ENCODE measurements at places on chromosomes 2 and 18.
A peak's percentile ranks its signal among the peaks of the same experiment; 100 is the strongest.

GRCh38 chr2:69992310-69993047, 31.0 kb upstream of the ASPRV1 start:
- DNase-seq: no peak

GRCh38 chr2:54336136-54336976, 80.3 kb upstream of the TSPYL6 start:
- DNase-seq: no peak

- no peak for DNase-seq
These were observed 56.9 kb upstream of the PELI1 start for GRCh38 chr2:64201151-64201550.

DNA sequence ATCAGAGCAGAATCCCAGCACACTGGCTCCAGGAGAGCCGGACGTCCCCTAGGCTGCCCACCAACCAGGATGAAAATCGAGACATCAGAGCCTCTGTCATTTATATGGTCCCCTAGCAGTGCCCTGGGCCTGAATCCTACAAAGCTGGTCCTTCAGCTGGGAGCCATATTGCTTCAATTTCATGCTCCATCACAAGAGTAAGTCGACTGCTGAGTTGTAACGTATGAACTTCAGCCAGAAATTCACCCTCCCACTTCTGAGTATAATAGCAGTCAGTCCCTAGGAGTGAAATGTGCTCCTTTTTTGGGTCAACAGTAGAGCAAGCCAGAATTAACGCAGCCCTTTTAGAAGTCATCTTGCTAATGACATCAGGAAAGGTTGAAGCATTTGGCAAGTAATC, 126.4 kb downstream of the CCBE1 start:
- DNase-seq: no peak

DNA sequence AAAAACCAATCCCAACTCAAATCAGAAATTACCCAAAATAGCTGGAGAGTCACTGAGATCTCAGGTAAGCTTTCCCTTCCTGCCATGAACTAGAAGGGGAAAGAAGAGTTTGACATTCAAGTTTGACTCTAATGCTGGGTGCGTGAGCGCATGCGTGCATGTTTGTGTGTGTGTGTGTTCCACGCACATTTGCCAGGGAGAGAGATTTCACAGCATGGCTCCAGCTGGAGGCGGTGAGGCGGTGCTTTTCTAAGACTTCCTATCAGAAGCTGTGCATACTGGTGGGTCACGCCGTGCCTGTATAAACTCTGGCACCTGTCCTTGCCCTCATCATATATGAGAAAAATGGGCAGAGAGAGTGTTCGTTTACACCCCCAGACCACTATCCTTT, 116.2 kb downstream of the MSH2 start:
- no peak for DNase-seq

GRCh38 chr18:10315522-10315921, 138.9 kb upstream of the APCDD1 start:
- no peak for DNase-seq

DNA sequence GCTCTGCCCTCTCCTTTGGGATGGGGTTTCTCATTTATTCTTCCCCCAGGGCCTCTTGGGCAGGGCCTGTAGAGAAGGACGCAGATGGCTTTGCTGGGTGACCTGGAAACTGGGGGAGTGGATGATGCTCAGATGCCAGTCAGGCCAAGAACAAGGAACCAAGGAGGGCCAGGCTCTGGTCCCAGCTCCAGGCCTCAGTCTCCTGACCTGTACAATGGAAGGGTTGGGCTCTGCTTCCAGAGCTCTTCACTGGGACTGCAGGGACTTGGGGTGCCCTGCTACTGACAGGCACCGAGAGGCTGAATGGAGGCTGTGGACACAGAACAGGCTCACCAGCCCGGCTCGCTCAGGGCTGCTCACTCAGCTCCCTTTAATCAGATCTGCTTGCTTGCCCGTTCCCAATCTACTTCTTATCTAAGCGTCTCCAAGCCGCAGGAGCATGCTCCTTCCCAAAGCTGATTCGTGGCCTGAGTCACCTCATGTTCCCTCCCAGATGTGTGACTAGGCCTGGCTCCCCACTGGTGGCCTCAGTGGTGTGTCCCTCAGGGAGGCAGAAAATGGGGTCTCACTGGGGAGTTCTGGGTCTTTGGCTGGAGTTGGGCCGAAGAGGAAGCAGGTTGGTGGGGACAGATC, 82.6 kb upstream of the ODC1 start:
- no peak for DNase-seq

- DNase-seq: no peak
These were observed 89.5 kb downstream of the CERS6 start for GRCh38 chr2:168545439-168546082.

DNA sequence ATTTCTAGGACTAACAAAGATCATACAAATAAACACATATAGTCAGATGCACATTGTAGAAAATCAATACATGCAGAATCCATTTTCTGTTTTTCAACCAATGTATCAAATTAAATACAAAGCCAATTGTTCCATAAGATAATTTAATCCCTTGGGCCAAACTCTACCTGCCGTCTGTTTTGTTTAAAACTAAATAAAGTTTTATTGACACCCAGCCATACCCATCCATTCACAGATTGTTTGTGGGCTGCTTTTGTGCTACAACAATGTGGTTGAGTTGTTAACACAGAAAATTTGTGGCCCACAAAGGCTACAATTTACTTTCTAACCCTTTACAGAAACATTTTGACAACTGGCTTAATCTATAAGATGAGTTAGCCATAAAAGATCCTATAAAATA, 484.0 kb upstream of the ID2 start:
- no peak for DNase-seq

GRCh38 chr2:634041-634440, 43.2 kb downstream of the TMEM18 start:
- DNase-seq: no peak

GRCh38 chr2:111673526-111673925, 210.5 kb downstream of the ANAPC1 start:
- DNase-seq: no peak

DNA sequence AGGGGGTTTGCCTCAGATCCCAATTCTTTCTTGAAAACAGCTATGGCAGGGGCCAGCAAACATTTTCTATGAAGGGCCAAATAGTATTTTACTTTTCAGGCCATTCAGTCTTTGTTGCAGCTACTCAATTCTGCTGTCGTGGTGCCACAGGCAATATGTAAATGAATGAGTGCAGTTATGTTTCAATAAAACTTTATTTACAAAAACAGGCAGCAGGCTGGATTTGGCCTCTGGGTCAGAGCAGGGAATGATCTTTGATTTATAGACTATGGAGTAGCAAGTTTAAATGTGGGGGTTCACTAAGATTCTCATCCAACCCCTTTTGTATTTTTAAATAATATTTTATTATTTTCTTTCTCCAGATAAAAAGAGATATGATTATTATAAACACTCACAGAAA, 72.4 kb downstream of the IRS1 start:
- DNase-seq: no peak

- no peak for DNase-seq
These were observed 232.1 kb downstream of the ARHGAP15 start for GRCh38 chr2:143361346-143361745.

DNA sequence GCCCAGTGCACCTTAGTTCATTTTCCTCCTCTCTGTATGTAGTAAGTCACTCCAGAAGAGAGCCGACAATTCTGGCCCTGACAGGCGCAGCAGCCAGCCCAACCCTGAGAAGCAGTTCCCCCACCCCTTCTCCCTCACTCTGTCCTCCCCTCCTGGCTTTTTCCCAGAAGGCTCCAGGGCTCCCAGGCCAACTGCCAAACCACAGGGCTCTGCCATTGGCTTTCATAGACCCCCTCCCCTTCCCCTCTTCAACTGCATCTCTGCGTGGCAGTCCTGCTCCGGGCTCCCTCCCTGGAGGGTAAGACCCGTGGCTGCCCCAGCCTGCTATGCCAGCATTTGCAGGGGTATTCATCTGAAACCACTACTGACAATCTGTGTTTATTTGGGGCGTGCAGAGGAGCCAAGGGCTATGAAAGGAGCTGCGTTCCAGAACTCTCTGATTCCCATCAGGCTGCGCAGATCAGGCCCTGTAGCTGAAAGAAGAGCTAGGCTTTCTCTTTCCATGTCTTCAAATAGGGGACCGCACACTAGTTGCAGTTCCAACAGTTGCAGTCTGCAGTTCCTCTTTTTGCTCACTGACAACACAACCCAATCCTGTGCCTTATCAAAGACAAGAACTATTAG, 388.6 kb upstream of the TNP1 start:
- DNase-seq: no peak

DNA sequence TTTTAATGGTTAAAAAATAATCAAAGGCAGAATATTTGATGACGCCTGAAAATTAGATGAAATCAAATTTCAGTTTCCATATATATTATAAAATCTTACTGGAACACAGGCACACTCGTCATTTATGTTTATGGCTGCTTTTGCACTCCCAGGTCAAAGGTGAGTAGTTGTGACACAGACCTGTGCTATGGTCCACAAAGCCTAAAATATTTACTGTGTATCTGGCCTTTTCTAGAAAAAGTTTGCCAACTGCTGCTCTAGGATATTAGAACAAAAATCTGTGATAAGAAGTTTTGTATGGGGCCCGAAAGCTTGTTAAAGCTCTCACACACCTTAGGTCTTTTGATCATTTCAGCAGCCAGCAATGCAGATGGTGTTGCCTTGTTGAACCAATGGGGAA, 104.3 kb downstream of the PKP4 start:
- DNase-seq: no peak

- DNase-seq: no peak
These were observed 48.4 kb downstream of the ZEB2 start for GRCh38 chr2:144471305-144472045.

GRCh38 chr2:186059096-186059495, 320.5 kb downstream of the FSIP2 start:
- no peak for DNase-seq

GRCh38 chr2:157256626-157257025, 879 bp upstream of the GALNT5 start:
- DNase-seq: no peak

DNA sequence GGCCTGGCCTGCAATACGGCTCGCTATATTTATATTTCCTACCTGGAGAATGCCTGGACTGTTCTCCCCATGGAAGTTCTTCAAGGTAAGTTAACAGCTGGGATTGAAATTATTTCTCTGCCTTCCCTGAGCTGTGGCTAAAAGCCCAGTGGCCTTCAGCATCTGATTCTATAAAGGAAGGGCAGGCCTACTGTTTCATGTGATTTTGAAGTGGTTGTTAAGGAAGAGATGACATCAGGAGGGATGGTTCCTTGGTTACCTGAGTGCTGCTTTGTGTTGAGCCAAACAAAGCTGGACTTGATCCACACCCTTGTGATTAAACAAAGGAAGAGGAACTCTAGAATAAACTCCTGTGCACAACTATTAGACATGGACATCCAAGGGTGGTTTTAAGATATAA, 61.6 kb downstream of the MFSD6 start:
- DNase-seq: no peak

- no peak for DNase-seq
These were observed 1662.9 kb downstream of the SUCLG1 start for GRCh38 chr2:82796132-82796531.

DNA sequence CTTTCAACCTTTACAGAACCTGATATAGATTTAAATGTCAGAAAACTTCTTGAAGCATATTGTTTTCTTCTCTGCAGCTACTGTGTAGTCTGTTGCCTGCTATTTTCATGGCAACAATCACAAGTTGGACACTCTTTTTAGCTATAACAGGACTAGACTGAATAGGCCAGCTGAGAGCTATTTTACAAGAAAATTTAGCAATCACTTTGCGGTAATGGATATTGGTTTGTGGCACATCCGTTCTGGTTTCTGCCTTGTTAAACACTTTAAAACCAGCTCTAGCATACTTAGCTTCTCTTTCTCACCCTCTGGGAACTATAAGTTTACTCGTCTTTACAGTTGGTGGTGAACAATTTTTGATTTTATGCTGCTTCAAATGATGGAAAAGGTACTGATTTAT, 125.7 kb downstream of the MAP2 start:
- DNase-seq: no peak

GRCh38 chr2:44555700-44556099, 194.0 kb downstream of the CAMKMT start:
- DNase-seq: no peak

GRCh38 chr2:231290321-231291015, 92.0 kb downstream of the ARMC9 start:
- DNase-seq: no peak

- DNase-seq: no peak
These were observed 1.1 kb upstream of the MAT2A start for GRCh38 chr2:85537600-85538506.

DNA sequence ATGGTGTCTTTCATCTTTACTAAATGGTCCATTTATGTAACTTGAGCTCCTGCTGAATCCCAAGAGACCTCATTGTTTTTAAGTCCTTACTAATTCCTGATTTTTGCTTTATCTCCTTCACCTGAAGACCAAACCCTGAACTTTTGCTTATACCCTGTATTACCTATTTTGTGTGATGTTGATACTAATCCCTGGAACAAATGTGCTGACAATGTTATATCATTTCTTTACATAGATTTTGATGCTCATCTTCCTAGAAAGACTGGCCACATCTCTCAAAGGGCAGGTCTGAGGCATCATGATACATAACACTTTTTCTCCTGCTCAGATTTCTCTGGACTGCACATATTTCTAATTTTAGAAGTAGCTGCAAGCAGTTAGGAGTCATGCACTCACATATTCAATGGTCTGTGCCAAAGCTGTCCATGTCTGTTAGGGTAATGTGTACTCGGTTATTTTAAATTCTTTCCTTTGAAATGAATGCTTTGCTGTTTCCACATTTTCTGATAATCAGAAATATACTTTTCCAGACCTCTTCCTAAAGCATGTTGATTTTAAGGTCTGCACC, 427.9 kb upstream of the HNRNPA3 start:
- DNase-seq: no peak

- DNase-seq: no peak
These were observed 410.0 kb downstream of the CDH19 start for GRCh38 chr18:66193938-66194337.

DNA sequence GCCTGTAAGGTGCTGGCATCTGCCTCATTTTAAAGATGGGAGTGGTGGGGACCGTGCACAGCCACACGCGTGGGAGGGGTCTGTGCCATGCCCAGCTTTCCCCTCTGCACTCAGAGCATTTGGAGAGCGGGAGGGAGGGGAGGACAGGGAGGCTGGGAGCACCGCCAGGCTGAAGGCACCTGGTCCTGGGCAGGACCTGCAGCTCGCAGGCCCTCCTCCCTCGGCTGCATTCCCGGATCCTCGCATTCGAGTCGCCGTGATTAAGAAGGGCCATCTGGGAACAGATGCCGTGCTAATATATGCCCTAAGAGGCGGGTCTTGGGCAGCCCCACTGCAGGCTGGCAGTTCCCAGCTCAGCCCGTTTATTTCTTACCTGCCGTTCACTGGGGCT, 84.0 kb downstream of the PTGR3 start:
- no peak for DNase-seq

GRCh38 chr2:176167398-176167797, 10.3 kb downstream of the HOXD3 start:
- DNase-seq: no peak

- DNase-seq: no peak
These were observed 96.8 kb downstream of the SPHKAP start for GRCh38 chr2:228084717-228085116.

GRCh38 chr2:73779467-73780236, at the start of gene DUSP11:
Gene DUSP11, minus strand, starts transcription at chr2:73780103. Its CDS starts 129 bp downstream, at chr2:73779974.
- peak; percentile 94 for DNase-seq
